ENCODE measurements at places on chromosomes 3 and 15. TPM values are rescaled to one million over a fixed set of nuclear protein-coding genes. Genes with fewer than 3 reads are reported as not detected.

PLCH1 gene
- 2.0 TPM for total RNA-seq

CISH gene
- 394 TPM for total RNA-seq

SPINT1 gene
- 3.1 TPM for total RNA-seq

MST1R gene
- total RNA-seq, result 3.2 TPM

GOLGA6A gene
- total RNA-seq, result not detected
